A172 (cell line): ENCODE measurements at places on chromosomes 3 and 15. TPM values are rescaled to one million over a fixed set of nuclear protein-coding genes. Genes with fewer than 3 reads are reported as not detected.

The USP50 gene
- not detected in 2 replicates for total RNA-seq

The PIF1 gene
- total RNA-seq, result 11.0 and 15.1 TPM in 2 replicates

The RBM5 gene
- total RNA-seq, result 53.7 and 79.1 TPM in 2 replicates

The TICRR gene
- total RNA-seq, result 6.4 and 7.0 TPM in 2 replicates

The PAK2 gene
- 46.0 and 54.0 TPM in 2 replicates for total RNA-seq

The SERPINI1 gene
- 1.9 and 3.3 TPM in 2 replicates for total RNA-seq

The C2CD4B gene
- not detected in 2 replicates for total RNA-seq

The DLL4 gene
- total RNA-seq, result not detected in 2 replicates
